ENCODE measurements at places on chromosomes 7 and 10.

- no peak for DNase-seq
Observed at GRCh38 chr10:17431871-17432311, 22.5 kb downstream of the ST8SIA6 start.

DNA sequence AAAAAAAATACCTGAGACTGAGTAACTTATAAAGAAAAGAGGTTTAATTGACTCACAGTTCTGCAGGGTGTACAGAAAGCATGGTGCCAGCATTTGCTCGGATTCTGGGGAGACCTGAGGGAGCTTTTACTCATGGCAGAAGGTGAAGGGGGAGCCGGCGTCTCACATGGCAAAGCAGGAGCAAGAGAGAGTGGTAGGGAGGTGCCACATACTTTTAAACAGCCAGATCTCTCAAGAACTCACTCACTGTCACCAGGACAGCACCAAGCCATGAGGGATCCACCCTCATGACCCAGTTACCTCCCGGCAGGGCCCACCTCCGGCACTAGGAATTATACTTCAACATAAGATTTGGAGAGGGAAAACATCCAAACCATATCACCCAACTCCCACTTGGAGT lies 25.8 kb downstream of the MSRB2 start:
- no peak for DNase-seq

DNA sequence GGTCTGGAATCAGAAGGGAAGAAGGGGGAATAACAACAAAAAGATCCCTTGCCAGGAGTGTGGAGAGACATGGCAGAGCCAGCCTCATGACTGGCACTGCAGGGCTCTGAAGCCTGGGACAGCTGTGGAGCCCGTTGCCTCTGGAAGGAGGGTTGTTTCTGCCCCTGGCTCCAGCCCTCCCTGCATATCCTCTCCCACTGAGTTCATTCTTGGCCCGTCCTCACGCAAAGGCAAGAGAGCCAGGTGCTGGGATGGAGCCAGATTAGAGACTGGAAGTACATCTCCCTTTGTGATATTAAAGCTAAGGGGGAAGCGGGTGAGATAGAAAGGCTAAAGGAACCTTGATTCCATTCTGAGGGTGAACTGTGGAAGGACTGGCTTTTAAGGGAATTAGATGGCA lies 141.5 kb upstream of the NPVF start:
- DNase-seq = no peak

- DNase-seq = peak; percentile 30
Observed at GRCh38 chr10:94439275-94439861, 37.0 kb downstream of the TBC1D12 start.

DNA sequence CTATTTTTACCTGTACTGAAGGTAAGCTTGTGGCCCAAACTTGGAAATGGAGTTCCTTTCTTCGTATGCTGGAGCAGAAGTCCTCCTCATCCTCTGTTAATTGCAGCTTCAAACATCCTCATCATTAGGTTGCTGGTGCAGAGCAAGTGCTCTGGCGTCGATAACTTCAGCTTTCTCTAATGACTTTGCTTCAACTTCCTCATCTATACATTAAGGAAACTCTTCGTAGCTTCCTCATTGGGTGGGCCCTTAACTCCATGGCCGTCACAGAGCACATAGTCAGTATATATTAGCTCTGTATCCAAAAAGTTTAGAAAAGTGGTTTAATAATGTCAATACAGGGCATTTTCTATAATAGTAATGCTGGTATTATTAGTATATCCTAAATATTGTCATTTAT lies 447.7 kb downstream of the SUGCT start:
- DNase-seq = no peak

DNA sequence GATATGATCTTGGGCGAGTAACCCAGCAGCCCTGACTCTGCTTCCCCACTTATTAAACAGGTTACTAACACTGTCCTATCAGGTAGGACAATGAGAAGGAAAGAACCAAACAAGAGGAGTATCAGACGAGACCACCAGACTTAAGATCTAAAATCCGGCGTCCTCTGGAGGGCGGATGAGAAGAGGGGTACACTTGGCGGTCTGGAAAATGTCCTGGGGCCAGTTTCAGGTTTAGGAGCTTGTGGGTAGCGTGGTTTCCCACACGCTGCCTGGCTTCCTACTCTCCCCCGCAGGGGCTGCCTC lies 635 bp downstream of the ZNF32 start:
- no peak for DNase-seq

DNA sequence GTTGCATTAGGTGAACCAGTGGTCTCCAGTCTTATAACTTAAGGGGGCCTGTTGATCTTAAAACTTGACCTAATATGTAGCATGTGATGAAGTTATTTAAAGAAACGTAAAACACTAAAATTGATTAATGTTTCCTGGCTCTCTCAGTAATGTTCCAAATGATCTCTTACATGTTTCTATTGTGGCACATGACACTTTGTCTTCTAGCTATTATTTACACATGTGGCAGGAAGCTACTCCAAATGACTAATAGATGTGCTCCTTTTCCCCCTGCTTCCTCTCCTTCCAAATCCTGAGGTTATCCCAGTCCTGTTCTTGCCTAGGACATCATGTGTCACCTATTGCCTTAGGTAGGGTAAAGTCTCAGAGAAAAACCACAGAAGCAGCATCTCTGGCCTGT lies 89.4 kb downstream of the FAS start:
- DNase-seq = no peak
